ENCODE measurements at places on chromosomes 1 and 21.

DNA sequence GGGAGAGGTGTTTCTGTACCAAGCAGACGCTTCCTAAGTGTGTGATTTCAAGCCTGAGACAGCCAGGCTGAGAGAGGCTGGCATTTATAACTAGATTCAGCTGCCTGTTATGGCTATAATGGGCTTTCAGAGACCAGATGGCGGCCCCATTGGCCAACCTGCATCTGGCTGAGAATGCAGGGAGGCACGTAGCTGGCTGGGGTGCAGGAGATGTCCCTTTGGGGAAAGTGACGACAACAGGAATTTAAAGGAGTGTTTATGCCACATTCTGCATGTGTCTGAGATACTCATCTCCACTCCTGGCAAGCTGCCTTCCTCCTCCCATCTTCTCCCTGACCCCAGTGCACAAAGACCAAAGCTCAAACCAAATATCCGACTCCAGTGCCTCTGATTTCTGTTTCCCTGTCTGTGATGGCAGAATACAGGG lies 21.3 kb upstream of the CCDC190 start:
- DNase-seq: no peak

GRCh38 chr1:87329051-87329525 lies 408 bp downstream of the LMO4 start:
- peak; percentile 34 for DNase-seq

GRCh38 chr1:230368363-230368762 lies 57.8 kb downstream of the PGBD5 start:
- DNase-seq: no peak

- no peak for DNase-seq
Observed at GRCh38 chr1:170424346-170424745, 107.6 kb upstream of the GORAB start.

DNA sequence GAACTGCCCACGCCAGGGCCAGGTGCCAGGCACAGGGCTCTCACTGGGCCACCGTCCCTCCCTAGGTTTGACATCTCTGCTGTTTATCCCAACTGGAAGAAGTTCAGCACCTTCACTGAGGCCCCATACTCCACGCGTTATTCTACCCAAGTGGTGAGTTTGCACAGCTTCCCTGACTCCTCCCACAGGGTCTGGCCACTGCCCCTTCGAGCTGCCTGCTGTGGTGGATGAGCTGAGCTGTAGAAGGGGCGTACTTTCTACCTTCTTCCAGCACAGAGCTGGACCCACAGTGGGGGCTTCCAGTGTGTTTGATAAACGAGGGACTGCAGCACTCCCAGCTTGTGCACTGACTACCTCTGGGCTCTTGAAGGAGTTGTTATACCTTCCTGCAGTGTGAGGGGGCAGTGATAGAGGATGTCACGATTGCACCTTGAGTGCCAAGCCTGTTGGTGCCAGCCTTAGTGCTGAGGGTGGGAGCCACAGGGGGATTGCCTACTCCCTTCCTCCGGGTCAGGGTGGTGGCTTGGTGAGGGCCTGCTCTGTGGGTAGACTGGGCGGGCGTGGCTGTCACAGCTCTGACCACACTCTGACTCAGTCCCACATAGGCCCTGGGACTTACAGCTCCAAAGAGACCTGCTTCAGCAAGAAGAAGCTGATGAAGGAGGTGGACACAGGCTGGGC lies 5.9 kb upstream of the TTC22 start:
- peak; percentile 46 for DNase-seq

DNA sequence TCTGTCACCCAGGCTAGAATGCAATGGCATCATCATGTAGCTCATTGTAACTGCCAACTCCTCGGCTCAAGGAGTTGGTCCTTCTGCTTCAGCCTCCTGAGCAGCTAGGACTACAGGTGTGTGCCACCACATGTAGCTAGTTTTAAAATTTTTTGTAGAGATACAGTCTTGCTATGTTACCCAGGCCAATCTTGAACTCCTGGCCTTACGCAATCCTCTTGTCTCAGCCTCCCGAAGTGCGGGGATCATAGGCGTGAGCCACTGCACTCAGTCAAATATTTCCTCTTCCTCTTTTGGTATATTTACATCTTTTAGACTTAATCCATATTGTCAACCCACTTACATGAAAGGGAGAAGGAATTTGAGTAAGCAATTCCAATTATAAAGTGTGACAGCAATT lies 121.1 kb downstream of the EVI5 start:
- no peak for DNase-seq

DNA sequence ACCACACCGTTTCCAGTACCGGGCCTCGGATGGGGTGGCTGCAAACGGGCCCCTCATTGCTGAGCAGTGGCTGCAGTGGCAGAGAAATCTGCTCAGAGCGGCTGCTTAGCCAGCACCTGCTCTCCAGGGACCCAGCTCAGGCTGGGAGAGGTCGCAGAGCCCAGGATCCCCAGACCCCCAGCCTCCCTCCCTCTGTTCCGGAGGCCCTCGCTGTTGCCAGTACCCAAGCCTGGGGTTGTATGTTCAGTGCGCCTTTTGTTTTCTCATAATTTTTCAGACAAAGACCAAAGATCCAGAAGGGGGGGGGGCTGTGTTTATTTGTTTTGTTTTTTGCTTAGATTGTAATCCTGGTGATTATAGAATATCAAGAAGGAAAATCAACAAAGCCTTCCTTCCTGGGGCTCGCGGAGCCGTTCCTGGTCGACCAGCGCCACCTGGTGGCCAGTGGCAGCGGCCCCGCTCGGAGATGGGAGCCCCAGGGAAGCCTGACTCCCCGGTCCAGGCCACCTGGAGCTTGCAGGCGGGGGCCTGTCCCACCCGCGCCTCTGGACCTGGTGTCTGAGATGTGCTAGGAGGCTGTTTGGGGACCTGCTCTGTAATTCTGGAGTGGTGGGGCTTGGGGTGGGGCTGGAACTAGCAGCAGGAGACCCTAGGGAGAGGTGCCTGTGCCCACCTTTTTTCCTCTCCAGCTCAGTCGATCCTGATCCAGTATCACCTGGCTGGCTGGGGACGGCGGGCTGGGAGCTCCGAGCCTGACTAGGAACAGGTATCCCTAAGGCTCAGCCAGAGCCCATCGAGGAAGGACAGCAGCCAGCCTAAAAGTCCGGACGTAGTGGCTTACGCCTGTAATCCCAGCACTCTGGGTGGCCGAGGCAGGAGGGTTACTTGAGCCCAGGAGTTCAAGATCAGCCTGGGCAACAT lies 123.9 kb upstream of the VAMP3 start:
- peak; percentile 63 for DNase-seq

- DNase-seq: no peak
Observed at GRCh38 chr1:17011092-17011438, 663 bp downstream of the ATP13A2 start.

GRCh38 chr1:109977225-109977624 lies 7.3 kb upstream of the AHCYL1 start:
- DNase-seq: no peak

Data from activated gamma-delta T cell treated with Interleukin-2 at 50 U/mL for 16 hours (primary cell).